ENCODE measurements at places on chromosomes 12 and 14. TPM values are rescaled to one million over a fixed set of nuclear protein-coding genes. Genes with fewer than 3 reads are reported as not detected.

GRCh38 chr14:24103451-24103850, 9.3 kb downstream of the PCK2 start:
- no peak for DNase-seq

DNA sequence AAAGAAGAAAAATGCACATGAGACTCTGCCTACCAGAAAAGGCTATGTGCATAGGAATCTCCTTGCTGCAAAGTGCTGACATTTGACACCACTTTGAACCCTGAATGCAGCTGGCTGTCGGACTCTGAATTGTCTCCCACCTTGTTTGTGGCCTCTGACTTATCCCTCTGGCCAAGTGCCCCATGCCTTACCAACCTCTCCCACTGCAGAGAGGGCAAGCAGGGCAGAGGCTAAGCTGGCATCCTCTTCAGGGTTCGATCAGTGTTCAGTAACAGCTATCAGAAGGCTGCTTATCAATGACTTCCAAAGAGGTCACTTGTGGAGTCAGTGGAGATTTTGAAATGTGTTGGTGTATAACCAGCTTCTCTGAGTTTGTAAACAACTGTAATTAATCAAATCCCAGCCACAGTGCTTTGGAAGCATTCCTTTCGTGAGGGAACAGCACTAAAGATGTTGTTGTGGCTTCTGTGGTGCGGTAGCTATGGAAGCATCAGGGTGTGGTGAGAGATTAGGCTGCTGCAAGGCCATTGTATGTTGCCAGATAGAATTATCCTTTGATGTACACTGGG, 22.6 kb upstream of the BMP4 start:
- no peak for DNase-seq

DNA sequence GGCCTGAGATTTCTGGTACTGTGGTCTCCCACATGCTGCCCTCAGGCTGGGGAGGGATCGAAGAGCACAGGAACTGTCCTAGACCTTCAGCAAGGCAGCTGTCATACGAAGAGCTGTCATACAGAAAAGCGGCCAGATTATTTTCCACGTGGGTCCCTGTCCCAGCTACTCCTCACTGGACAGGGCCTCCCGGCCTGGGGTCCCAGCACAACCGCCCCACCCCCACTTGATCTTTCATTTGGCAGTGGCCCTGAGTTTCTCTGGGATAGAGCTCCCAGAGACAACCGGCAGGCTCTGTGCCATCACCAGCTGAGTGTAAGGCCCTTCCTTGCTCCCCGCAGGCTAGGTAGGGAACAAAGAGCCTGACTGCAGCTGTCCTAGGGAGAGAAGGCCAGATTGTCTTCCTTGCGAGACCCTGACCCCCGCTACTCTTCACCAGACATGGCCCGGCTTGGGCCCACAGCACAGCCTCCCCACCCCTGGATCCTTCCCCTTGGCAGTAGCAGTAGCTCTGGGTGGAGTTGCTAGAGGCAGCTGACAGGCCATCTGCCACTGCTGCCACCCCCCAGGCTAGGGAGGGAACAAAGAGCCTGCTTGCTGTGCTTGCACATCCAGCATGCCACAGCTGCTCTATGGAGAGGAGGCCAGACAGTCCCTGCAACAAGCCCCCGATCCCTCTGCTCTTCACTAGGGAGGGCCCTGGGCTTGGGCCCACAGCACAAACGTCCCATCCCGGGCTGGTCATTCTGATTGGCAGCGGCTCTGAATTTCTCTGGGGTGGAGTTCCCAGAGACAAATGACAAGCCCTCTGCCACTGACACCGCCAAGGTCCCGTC, 3.1 kb upstream of the OR4N2 start:
- DNase-seq = no peak

GRCh38 chr12:44157359-44157758, 321.5 kb downstream of the TMEM117 start:
- DNase-seq = no peak

DNA sequence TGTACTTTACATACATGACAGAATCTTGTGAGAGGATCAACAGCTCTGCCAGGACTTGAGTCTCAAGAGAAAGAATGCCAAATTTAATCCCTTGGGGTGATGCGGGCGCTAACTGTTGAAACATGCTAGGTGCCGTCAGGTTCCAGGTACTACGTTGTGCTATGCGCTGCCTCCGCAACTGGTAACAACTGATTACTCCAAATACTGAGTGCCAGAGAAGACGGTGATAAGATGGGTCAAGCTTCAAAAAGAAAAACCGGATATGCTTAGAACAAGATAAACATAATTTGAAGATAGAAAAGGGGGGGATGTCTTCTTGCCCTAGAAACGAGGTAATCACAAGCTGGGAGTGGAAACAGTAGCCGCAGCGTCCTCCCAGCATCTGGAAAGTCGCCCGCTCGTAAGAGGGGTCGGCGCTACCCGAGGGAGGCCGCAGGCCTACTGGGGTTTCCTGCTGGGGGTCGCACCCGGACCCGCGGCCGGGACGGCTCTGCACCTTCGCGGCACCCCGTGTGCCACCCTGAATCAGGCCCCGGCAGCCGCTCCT, 678 bp downstream of the ZBTB25 start:
- DNase-seq = no peak

GRCh38 chr14:95507174-95507573, 9.3 kb downstream of the SYNE3 start:
- DNase-seq = no peak

DNA sequence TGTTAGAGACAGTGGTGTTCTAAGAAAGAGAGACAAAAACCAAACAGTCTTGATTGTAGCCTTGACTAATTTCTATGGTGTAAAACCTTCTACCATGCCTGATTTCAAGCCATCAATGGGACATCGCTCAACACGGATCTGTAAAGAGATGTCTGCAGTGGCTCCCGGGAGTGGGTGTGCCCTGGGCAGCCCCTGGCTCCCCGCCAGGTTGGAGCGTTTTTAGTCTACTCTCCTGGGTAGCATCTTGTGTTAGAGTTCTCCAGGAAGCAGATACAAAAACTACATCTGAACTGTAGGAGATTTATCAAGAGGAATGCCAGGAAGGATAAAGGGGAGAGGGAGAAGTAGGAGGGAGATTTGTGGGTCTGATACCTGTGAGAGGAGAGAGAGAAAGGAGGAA, 1212.9 kb downstream of the BCL11B start:
- DNase-seq = no peak

DNA sequence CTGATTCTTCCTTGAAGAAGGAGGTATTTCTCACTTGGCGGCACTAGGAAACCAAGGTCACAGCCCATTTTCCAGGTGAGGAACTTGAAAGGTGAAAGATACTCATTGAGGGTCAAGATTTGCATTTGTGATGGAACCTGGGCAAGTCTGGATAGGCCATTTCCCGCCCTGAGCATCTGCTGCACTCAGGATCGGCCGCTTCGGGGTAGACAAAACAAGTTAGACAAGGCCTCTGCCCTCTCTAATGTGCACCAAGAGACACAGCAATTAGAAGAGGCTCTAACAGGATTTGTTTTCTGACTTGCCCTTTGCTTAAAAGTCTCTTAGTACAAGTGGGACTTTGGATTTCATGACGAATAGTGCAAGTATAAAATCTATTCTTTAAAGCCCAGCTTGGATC, 167.2 kb downstream of the KTN1 start:
- no peak for DNase-seq

- DNase-seq = no peak
These were observed 3.5 kb upstream of the SPRYD3 start for GRCh38 chr12:53082637-53083175.

DNA sequence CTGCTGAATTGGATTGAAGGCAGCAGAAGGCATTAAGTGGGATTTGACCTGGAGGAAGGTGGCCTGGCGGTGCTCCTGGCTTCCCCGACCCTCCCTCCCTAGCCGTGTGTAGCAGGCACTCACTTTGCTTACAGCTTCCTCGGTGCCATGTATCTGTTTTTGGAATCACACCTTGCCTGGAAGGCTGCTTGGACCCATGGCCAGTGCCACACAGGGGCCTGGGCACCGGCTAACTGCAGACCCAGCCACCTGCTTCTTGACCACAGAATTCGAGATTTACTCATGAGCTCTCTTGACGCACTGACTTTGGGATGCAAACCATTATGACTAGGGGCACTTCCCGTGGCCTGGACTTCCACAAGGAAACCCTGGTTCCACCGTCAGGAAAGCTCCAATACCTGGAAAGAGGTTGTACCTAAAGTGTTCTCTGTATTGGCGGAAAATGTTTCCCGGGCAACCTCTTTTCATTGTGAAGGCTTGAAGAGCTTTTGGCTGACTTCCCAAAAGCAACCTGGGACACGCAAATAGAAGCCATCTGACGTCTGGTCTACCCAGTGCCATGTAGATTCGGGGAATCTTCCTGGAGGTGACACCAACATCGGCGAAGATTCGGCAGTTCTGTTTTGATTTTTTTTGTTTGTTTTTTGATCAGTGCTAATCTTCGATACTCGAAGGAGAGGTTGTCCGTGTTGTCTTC, 125.6 kb upstream of the RTL1 start:
- DNase-seq = no peak

HOTAIR gene
- total RNA-seq = 0.55 TPM

EVL gene
- total RNA-seq = 46.3 TPM

MPHOSPH9 gene
- total RNA-seq = 17.5 TPM

SMIM41 gene
- total RNA-seq = not detected

IL23A gene
- 30.9 TPM for total RNA-seq

A2ML1 gene
- 3.1 TPM for total RNA-seq

Data from kidney epithelial cell (primary cell).